HT1080 (cell line): ENCODE measurements at places on chromosomes 6 and 20.

GRCh38 chr6:131377112-131377705 is 195.8 kb upstream of the ARG1 start:
- no peak for DNase-seq

- no peak for DNase-seq
These were observed 57.0 kb upstream of the EPB41L1 start for GRCh38 chr20:36097337-36098151.

- no peak for DNase-seq
These were observed 114.2 kb upstream of the JARID2 start for GRCh38 chr6:15131651-15132061.

- no peak for DNase-seq
These were observed 117.5 kb downstream of the SOX4 start for GRCh38 chr6:21710908-21711627.
